CD4-positive, alpha-beta T cell treated with Interferon gamma for 1 hour (primary cell): ENCODE measurements at places on chromosomes 1 and 21.

DNA sequence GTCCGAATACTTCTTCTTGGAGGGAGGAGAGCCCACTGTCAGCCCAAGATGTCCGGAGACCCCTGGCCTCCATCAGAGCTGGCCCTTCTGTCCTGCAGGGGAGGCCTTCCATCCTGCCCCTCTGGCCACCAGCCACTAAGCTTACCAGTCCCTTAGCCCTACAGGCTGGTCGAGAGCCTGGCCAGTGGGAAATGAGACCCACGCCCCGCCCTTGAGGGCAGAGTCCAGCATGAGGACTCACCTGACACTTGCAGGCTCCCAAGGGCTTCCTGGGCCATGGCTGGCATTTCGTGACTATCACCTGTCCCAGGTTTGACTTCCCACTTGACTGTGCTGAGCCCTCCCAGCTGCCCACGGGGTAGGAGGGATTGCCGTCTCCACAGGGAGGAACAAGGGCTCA is 361.8 kb upstream of the VAMP3 start:
- no peak for DNase-seq

DNA sequence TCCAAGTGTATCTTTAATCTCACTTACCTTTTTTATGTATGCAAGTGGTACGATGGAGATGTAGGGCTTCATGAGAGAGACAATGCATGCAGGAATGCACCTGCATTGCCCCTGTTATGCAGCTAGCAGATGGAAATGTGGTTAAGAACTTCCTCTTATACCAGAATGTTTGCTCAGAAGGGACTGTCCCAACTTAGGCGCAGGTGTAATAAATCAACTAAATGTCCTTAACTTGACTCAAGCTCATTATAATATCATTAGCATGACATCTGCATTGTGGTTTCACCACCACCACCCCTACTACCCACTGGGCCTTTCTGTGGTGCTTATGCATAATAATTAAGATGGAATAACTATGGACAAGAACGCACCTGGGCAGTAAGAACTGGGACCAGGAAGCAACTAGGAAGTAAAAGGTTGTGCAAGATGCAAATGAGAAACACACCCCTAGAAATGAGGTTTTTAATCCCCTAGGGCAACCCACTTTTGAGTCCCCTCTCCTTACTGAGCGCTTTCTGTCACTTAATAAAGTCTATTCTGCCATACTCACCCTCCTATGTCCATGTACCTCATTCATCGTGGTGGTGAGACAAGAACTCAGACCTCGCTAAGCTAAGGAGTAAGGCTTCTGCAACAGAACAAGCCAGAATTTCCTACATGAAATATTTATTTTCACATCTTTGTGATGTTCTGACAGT is 1103.3 kb upstream of the B3GALT2 start:
- peak; percentile 72 for DNase-seq

DNA sequence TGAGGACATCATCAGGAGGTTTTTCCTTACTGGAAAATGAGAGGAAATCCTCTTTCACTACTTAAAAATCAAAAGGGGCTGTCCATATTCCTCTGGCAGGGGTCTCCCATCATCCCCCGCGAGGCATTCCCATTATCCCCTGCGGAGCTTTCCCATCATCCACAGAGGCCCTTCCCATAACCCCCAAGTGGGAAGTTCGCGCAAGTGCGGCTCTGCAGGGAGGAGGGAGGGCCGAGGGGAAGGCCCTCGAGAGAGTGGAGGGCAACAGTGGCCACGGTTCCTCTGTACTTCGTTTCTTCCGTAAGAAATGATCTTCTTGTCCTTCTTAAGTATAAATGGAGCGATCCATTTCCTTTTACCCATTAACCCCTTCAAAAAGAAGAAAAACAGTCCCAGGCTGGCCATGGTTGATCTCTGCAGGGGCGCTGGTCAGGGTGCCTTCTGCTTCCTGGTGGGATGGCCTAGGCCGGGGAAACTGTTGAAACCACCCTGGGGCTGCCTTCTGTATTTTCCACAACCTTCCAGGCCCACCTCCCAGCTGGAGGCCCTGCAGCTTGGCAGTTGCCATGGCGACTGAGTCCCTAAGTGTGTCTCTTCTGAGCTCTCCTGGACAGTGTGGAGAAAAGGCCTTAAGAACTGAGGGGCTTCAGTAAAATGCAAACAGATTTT is 3.6 kb upstream of the RSPH1 start:
- no peak for DNase-seq

DNA sequence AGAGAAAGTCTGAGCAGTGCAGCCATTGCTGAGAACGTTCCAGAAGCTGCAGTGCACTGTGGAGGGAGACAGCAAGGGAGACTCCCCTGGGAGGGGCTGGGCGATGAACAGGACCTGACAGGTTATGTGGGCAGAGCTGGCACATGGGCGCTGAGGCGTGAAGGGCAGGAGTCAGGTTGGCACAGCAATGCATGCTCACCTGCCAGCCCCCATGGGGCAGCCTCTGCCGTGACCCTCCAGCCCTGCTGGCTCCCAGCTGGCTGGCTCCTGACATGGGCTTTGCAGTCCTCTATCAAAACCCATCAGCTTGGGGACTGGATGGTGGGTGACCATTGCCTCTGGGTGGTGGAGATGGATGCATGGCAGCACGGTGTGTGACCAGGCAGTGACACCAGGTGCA is 300.3 kb downstream of the CAMTA1 start:
- DNase-seq, result no peak
